NCI-H1417 treated with DMSO at 0.1 percent for 48 hours (cell line): ENCODE measurements at places on chromosomes 1 and 21.

- DNase-seq = no peak
Observed at GRCh38 chr1:21668951-21669257, 253 bp downstream of the RAP1GAP start.

- DNase-seq = no peak
Observed at GRCh38 chr1:25246600-25247023, 642 bp downstream of the RSRP1 start.

- DNase-seq = no peak
Observed at GRCh38 chr21:32687643-32688345, 40.0 kb downstream of the SYNJ1 start.

DNA sequence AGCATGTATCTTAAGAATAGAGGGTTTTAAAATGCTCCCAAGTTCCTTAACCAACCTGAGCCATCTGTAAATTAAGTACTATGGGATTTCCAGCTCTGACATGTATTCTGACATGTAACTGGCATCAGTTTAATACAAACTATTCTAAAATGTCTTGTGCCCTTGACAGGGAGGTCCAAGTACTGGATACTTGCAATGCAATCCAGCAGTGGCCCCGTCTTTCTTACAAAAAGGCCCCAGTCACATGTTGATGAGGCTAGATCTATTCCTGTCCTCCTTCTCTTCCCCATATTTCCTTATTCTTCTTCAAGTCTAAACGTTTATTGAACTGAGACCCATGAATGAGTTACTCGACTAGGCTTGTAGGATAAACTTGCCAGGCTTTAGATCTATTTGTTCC, 46.4 kb downstream of the MRPL39 start:
- DNase-seq = no peak

DNA sequence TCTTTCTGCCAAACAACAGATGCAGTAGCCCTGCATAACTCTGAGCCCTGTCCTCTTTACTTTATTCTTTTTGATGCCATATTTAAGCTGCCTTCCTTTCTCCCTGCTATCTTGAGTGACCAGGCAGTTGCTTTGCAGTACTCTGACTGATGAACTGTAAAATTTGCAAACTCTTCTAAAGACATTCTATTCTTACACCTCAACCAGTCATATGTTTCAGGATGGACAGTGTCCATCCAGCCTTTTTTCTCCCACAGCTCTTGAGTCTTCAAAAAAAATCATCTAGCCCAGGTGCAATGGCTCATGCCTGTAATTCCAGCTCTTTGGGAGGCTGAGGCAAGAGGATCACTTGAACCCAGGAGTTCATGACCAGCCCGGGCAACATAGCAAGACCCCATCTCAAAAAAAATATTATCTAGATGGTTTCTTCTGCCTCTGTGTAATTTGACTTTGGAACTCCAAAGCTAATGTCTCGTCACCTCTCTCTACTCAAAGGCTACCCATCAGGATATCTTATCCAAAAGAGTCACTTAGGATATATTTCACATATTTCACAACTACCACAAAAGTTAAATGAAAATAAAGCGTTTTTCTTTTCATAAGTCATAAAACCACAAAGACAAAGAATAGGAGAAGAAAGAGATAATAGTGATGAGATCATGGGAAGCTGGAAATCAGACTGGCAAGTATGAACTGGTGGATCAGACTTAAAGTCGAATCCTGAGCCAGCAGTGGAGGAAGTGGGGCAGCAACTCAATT, 54.6 kb upstream of the IPO9 start:
- no peak for DNase-seq

DNA sequence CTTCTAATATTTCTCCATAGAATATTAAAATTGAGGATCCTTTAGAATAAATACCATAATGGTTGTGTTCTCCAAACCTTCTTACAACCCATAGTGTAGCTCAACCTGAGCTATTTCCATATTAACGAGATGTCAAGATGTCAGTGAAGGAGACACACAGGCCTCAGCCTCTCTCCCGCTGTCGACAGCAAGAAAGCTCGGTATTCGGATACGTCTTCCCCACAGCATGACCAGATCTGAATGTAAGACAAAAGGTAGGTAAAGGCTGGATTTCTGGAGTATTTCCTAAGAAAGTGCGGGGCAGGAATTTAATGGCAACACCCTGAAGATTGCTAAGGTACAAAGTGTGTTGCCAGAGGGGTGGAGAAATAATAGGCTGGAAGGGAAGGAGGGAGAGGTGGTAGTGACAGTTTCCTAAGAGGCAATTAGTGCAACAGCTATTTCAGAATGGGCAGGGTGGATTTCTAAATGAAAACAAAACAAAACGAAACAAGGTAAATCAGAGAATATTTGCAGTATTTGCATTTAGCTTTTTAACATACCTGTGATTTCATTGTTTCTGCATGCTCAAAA, 1.7 kb downstream of the ADSS2 start:
- DNase-seq = no peak

DNA sequence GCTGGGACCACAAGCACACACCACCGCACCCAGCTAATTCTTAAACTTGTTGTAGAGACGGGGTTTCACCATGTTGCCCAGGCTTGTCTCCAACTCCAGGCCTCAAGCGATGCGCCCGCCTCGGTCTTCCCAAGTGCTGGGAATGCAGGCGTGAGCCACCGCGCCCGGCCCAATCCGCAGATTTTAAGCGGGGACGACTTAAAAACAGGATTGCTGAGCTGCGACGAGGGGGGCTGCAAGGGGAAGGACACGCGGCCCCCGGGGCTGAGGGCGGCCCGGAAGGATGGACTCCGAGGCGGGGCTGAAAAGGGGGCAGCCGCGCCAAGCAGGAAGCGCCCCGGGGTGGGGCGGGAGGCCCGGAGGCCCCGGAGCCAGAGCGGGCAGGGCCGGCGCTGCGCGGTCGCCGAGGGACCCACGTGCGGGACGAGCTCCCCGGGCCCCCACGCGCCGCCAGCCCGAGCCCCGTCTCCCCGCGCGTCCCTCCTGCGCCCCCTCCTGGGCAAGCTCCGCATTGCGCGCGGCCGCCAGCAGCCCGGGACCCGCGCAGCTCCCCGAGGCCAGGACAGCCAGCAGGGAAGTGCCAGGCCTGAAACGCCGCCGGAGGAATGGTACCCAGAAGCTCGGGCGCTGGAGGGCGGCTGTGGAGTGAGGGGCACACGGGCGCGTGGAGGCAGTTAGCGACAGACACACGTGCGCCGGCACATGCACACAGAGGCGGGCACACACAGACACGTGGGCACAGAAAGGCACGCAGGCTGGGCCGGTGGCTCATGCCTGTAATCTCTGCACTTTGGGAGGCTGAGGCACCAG, 5.5 kb upstream of the PRKCZ start:
- DNase-seq = no peak

DNA sequence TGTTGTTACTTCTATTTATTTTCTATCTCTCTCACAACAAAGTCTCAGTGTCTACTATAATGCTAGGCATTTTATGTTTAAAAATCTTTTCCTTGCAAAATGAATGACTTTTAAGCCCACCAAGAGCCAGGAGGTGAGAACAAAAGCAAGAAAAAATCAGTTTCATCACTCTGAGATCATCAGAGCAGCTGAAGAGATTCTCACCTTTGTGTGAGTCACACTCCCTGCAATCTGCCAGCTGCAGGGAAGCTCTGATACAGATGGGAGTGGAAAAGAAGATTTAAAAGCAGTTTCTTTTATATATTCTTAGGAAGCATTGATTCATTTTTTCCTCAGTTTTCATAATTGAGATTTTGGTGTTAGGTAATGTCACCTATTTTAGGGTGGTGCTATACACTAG, 107.6 kb downstream of the LHX9 start:
- no peak for DNase-seq

- DNase-seq = no peak
Observed at GRCh38 chr21:18970941-18971340, 567.4 kb upstream of the TMPRSS15 start.

DNA sequence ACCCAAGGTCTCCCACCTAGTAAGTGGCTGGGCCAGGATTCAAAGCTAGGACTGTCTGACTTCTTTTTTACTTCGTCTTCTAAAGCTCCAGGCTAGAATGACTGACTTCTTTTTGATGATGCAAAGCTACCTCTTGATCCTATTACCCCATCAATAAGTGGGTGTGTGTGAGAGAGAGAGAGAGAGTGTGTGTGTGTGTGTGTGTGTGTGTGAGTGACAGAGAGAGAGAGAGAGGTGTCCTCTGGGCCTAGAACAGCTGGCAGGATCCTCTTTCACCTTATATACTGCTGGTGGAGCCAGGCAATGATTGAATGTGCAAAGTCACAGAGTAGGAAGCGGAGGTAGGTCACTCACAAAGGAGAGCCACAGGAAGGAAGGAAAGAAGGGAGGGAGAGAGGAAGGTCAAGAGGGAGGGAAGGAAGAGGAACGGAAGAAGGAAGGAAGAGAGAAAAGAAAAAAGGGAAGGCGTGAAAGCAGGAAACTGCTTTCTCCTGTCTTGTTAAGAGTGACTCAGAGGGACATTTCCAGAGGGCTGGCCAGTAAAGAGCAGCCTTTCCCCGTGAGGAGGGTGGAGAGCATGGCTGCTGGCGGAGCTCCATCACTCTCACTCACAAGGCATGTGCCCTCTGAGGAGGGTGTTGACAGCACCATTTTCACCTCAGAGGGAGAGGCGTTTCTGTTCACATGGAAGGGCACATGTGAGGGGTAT, 68.9 kb downstream of the CDC7 start:
- DNase-seq = no peak

DNA sequence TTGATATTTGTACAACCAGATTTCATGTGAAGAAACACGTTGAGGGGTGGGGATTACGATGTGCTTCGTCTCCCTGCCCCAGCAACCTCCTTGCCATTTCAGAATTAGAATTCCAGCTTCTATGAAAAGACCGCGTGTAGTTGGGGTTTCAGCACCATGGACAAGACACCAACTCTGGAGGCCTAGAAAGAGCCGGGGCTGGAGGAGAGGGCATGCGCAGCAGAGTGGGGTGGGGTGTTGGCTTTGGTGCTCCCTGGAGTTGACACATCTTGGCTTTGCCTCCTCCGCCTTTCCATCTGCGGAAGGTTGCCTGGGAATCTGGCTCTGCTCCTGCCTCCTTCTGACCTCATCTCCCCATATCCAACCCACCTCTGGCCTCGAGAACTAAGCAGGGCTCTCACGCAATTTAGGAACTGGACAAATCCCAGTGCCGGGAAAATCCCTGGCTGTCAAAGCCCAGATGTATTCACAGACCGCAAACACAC, 11.8 kb downstream of the HTR6 start:
- DNase-seq = no peak

DNA sequence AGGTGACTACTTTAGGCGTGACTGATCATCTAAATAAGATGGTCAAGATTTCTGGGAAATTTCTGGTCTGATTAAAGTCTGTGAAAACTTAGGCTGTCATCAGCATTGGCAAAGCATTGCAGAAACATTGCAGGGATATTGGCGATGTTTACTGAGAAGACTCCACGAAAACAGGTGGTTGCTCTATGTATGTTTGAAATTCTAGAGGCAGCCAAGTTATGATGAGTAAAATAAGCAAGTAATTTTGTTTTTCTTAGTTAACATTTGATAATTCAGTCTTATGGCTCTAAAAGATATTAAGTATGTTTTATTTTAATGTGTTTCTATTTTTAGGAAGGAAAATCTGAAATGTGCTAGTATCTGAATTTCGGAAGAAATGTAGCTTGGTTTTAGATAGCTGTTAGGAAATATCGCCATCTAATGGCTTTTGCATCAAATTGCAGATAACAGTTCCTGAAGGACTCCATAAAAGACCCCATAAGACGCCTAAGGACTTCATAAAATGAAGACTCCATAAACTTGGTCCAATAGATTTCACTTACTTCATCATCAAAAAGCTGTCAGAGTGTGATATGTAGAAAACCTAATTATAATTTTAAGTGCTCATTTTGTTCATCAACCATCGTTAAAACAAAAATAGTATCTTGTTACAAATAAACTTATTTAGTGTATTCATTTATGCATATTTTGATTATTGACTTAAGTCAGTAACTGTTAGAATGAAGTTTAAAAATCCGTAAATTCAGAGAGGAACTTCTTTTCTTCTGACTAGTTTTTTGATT, 344.6 kb downstream of the RYR2 start:
- no peak for DNase-seq

DNA sequence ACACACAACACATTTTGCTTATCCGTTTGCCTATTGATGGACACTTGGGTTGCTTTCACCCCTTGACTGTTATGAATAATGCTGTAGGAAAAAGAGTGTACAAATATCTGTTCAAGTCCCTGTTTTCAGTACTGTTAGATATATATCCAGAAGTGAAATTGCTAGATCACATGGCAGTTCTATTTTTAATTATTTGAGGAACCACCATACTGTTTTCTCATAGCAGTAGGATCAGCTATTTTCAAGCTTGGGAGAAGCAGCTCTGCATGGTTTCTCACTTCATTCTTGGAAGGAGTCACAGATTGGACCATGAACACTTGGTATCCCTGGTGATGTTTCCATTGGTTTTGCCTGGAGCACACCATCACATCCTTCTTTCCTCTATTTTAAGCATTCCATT, 114.4 kb upstream of the ZP4 start:
- no peak for DNase-seq

GRCh38 chr1:231460614-231461013, 38.5 kb upstream of the EGLN1 start:
- no peak for DNase-seq

- no peak for DNase-seq
Observed at GRCh38 chr1:99177465-99177864, 86.8 kb upstream of the PLPPR4 start.

DNA sequence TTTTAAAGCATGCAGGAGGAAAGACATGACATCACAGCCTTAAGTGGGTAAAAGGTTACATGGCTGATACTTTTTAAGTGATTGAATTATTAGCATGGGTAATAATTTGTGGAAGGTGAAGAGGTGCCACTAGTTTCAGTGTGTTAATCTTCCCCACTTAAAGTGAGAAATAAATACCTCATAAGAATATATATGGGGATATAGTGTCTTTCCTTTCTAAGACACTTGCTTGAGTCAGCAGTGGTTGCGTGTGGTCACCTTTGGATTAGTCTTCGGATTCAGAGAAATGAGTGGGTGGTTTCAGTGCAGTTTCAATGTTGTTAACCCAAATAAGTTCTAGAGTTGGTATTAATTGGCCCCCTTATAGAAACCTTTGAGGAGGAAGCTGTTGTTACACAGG, 94.1 kb downstream of the ADGRL2 start:
- no peak for DNase-seq

- DNase-seq = no peak
Observed at GRCh38 chr1:170296642-170297041, 150.9 kb downstream of the NTMT2 start.

GRCh38 chr1:1206966-1207531, 657 bp upstream of the TNFRSF18 start:
- no peak for DNase-seq

DNA sequence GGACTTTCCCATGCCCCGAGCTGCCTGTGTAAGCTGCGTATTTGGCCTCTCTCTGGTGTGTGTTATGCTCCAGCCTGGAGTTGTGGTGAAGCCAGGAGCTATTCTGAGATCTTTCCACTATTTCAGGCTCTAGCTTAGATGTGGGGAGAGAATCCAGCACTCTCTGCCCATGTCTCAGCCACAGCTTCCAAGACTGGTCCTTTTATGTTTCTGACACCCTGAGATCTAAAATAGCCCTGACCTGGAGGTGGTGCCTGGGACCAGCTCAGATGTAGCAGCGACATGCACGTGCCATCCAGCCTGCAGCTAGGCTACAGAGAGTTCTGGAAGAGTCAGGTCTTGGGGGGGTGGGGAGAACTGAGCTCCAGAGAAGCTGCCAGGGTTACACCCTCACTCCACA, 76.5 kb downstream of the TENT5C start:
- no peak for DNase-seq

- DNase-seq = no peak
Observed at GRCh38 chr1:31593136-31593665, 16.9 kb downstream of the TINAGL1 start.

- no peak for DNase-seq
Observed at GRCh38 chr1:106907795-106908194, 148.7 kb upstream of the PRMT6 start.

GRCh38 chr1:91173346-91173890, 151.6 kb upstream of the ZNF644 start:
- no peak for DNase-seq
